ENCODE measurements at places on chromosomes 3 and 15. TPM values are rescaled to one million over a fixed set of nuclear protein-coding genes. Genes with fewer than 3 reads are reported as not detected.

Gene CHRNA3
- total RNA-seq = not detected

Gene BCL2A1
- 0.26 TPM for total RNA-seq

Gene SERINC4
- total RNA-seq = under 0.01 TPM

Gene CHDH
- total RNA-seq = under 0.01 TPM

Gene TTLL13
- total RNA-seq = under 0.01 TPM

Gene GUCA1C
- not detected for total RNA-seq

Gene LRRK1
- 8.5 TPM for total RNA-seq

Gene CLEC3B
- 28.8 TPM for total RNA-seq

Gene ATP11B
- 68.4 TPM for total RNA-seq

Gene PRTG
- 0.62 TPM for total RNA-seq

Gene LMAN1L
- 0.25 TPM for total RNA-seq
